ENCODE measurements at places on chromosomes 12 and 14.

- peak; percentile 47 for DNase-seq
Observed at GRCh38 chr12:114764510-114764909, 80.5 kb upstream of the TBX3 start.

DNA sequence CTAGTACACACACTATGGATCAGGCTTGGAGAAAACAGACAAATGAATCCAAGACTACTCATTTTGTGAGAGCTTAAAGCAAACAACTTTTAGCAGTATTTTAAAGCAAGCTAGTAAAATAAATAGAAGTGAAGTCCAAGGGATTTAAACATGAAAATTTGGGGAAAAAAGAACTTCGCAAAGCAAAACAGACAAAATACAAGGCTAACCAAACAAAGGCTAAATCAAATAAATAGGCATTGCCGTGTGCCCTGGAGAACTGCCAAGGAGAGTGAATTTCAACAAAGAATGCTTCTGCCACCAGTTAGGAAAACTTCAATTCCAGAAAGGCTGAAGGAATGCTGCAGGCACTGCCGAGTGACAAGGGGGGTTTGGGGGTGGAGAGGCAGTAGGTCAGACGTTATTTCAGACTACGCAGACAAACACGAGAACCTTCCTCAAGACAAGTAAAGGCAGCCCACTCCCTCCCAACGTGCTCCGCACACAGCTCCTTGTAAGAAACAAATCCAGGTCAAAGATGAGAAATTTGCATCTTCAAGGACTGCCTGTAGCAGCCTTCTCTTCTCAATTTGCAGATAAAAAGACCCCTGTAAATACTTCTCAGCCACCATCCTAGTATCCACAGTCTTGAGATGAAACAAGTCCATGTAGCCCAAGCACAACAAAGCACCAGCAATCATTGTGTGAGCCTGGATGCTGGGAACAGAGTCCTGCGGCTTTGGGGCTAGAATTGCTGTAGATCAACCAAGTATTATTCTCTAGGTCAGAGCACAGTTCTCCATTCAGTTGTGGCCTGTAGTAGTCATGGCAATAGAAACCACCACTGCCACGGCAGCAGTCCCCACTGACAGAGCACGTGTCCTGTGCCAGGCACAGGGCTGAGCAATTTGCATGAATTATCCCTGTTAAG is 43.3 kb downstream of the EFCAB11 start:
- DNase-seq, result no peak

- DNase-seq, result no peak
Observed at GRCh38 chr12:66637699-66638301, 41.1 kb downstream of the GRIP1 start.

- no peak for DNase-seq
Observed at GRCh38 chr12:62009445-62009844, 250.8 kb upstream of the USP15 start.

GRCh38 chr12:38904537-38905479 is 583 bp downstream of the CPNE8 start:
- peak; percentile 5 for DNase-seq
